ENCODE measurements at places on chromosomes 11 and 22.

- peaks cover 94% of the 10 kb centered on the region for H3K36me3 ChIP-seq
- no peak overlapping the region for H3K4me3 ChIP-seq
- no peak overlapping the region for H3K27ac ChIP-seq
- no peaks in the 10 kb centered on the region for H3K4me1 ChIP-seq
Observed at GRCh38 chr11:27497284-27497866, 9.2 kb downstream of the LIN7C start.

DNA sequence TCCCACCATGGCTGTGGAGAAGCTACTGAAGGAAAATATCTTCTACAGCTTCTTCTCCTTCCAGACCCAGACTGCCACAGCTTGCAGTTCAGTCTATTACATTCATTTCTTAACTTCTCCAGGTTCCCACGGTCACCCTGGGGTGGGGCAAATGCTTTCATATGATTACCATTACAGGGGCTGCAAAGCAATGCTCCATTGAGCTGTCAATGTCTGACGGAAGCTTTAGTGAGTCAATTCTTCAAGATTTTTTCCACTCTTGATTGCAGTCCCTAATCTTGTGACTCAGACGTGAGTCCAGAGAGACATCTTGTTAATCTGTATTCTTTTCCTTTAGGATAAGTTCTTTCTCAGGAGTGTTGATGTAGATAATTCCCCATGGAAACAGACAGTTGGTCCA is 233.4 kb upstream of the DDI1 start:
- no peak overlapping the region for H3K27ac ChIP-seq
- no peak for DNase-seq
- H3K4me1 ChIP-seq = no peaks in the 10 kb centered on the region
- H3K4me3 ChIP-seq = no peak overlapping the region
- no peaks in the 10 kb centered on the region for H3K36me3 ChIP-seq

DNA sequence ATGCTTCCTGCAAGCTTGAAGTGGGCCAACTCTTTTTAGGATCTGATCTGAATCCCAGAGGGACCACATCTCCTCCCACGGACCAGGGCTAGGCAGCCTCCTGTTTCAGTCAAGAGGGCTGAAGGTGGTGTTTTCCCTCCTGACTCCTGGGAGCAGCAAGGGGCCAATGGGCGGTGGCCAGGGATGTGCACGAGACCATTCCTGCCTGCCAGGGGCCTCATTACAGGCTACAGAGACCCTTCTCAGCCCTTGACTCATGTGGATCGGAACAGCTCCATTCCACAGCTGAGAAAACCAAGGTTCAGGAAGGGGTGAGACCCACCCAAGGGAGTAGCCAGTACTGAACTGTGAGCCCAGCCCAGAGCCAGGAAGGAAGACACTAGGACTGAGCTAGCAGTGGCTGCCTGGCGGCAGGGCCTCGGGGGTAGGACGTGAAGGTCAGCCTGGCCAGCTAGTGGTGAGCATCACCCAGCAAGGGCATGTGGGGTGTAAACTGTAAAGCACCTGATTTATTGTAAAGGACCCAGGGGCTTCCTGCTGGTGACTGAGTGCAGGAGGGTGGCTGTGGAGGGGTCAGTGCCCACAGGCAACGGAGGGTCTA is 3.4 kb upstream of the P2RY6 start:
- H3K27me3 ChIP-seq = peaks cover 50% of the 10 kb centered on the region
- no peak overlapping the region for H3K27ac ChIP-seq
- H3K36me3 ChIP-seq = no peaks in the 10 kb centered on the region
- peaks cover 6% of the 10 kb centered on the region for H3K4me1 ChIP-seq

GRCh38 chr11:2164081-2164480 is 3.1 kb upstream of the INS start:
- H3K27ac ChIP-seq = no peak overlapping the region
- no peak for DNase-seq
- no peaks in the 10 kb centered on the region for H3K4me1 ChIP-seq
- no peaks in the 10 kb centered on the region for H3K27me3 ChIP-seq
- no peak overlapping the region for H3K4me3 ChIP-seq

DNA sequence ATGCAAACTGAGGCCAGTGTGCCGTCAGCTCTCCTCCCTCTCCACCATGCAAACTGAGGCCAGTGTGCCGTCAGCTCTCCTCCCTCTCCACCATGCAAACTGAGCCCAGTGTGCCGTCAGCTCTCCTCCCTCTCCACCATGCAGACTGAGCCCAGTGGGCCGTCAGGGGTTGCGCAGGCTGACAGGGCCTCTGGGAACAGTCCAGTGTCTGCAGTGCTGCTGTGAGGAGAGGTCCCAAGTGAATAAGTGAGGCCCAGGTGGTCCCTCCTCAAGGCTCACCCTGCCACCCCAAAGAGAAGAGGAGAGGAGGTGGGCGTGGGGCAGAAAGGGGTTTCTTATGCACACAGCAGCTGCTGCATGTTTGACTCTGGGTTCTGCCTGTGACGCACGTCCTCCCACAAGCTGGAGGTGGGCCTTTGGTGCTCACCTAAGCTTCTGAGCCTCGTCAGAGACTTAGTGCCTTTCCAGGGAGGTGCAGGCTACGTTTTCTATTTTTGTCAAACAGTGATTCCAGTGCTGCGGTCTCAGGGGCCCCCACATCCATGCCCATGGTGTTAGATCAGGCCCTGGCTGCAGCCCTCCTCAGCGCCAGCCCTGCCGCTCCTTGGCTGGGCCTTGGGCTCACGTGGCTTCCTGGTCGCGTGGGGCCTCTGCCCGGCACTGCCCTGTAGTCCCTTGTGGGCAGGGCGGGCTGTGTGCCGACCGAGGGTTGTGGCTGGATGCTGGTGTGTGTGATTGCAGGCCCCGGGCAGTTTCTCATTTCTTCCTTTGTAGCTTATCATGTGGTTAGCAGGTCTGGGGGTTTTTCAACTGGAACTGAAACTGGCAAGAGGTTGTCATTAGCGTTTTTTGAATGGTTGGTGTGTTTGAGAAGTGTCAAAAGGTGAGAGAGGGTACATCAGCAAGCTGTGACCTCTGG is 7.1 kb downstream of the TPCN2 start:
- H3K4me1 ChIP-seq = no peaks in the 10 kb centered on the region
- DNase-seq = no peak
- H3K36me3 ChIP-seq = peaks cover 6% of the 10 kb centered on the region
- H3K27ac ChIP-seq = no peak overlapping the region

All from neuronal stem cell (in vitro differentiated cells).